ENCODE measurements at places on chromosomes 11 and 22.

GRCh38 chr11:17496406-17496805, 19.8 kb upstream of the ABCC8 start:
- DNase-seq = no peak

DNA sequence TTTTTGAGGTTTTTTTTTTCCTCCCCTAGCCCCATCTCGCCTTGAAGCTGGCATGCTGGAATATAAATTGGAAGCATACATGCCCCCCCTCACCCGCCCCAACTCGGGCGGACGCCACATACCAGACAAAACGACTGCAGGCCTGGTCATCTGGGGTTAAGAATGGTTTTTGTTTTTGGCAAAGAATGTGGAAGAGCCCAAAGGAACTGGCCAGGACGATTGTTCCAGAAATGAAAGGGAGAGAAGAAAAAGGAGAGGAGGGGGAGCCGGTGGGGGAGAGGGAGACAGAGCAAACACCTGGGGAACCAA, 25.0 kb downstream of the MN1 start:
- no peak for DNase-seq

DNA sequence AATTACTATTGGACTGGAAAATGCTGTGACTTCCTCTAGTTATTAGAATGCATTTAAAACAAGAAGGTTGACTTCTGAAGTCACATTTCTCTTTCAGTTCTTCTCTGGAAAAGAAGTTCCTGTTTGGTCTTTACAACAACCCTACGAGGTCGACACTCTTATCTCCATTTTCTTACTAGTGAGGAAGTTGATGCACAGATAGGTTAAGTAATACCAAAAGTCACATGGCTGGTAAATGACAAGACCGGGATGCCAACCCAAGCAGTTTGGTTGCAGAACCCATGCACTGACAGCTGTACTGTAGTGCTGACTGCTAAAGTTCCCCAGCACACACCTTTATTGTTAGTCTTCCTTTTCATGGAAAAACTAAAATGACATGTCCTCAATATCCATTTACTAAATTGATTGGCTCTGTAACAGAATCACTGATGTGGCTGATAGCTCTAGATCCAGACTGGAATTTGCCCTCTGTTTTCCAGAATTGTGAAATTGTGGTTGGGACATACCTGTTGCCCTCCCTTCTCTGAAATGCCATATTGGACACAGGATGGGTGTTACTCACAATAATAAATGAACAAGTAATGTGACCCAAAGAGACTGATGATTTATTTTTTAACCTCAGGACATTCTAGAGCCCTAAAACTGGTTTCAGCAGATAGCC, 9.4 kb upstream of the TECTA start:
- no peak for DNase-seq

- DNase-seq = no peak
Observed at GRCh38 chr11:72718101-72718501, 34.1 kb downstream of the ARAP1 start.

DNA sequence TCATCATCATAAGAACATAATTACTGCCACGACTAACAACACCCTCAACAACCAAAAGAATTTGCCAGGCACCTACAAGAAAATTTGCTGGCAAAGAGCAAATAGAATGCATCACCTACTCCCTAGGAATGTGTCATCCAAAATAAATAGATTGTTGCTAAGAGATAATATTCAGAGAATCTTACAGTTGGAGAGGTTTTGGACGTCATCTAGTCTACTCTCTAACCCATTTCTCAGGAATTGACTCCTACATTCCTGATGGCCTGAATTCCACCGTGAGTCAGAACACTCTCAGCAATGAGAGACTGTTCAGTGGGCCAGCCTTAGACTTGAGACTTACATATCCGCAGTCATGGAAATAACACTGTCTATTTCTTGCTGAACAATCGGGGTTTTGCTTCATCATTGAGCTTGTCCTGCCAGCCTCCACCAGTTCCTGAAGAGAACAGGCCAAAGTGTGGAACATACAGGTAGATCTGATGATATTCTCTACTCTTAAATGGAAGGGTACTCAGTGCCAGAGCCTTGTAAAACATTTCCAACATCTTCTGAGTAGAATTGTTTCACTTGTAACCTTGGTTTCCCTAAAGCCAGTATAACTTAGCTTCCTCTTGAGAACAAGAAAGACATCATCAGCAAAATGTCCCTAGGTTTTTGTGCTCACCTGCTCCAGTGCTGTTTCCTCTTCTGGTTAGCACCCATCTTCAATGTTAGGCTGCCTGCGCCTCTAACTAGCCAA, 8.3 kb downstream of the KIRREL3 start:
- DNase-seq = no peak

GRCh38 chr22:40594924-40595323, 41.6 kb downstream of the MRTFA start:
- no peak for DNase-seq

DNA sequence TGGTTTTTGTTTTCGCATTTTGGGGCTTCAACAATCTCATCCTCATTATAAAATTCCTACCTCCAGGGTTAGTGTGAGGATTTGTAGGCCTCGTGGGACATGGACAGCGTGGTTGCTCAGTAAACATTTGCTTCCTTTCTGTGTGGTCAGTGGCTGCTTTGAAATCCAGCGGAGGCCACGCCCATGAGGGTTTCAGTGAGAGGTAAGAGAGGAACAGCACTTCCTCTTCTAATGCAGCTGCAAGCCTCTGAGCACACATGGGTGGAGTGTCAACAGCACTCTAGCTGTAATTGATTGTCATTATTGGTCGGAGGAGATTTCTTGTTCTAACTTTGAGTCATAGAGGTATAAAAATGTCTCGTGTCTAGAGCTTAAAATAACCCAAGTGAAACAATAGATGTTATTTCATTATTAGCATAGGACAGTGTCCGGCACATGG, 6.0 kb upstream of the ARHGAP42 start:
- no peak for DNase-seq

DNA sequence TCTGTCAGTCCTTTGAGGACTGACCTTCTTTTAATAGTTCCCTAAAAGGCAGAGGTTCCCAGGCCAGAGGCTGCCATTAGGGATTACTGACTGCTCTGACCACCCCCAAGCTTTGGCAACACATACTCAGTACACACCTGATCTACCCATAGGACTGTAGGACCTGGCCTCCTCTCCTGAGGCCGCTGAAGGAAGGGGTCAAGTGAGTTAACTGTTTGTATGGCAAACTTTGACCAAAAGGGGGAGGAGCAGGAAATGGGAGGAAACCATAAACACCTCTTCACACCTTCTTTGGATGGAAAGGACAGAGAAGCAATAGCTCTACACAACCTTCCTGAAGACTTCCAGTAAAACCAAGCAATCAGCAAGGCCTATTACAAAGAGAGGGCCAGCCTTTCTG, 104.0 kb downstream of the APOL5 start:
- DNase-seq = no peak

DNA sequence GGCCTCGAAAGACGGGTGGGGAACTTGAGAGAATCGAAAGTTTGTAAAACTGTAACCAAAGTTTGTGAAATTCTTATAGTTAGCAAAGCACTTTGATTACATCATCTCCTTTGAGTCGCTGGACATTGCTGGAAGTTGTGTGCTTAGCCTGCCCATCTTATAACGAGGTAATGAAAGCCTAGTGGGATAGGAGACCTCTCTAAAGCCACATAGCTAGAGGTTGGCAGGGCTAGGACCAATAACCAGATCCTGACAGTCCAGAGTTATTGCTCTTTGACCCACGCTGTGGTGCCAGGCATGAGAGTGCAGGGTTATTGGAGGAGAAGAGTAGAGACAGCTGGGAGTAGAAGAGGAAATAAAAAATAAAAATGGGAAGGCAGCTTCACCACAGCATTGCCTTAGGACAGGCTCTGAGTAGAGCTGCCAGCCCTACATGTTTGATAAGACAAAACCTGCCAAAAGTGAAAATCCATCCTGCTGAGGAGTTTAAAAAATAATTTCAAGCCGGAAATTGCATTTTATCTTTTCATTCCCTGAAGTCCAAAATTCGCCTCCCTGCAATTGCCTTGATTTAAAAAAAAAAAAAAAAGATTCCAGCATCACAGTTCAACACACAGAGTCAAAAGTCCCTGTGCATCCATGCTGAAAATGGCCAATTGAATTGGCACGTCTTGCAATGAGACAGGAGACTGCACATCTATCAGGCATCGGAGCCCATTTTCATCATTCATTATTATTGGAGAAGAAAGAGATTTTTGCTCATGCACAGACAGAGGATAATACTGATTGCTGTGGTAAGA, 225.5 kb upstream of the POU2AF2 start:
- no peak for DNase-seq

Data from DMS79 (cell line).